Renal pelvis (tissue), 12 donors: ENCODE measurements at places on chromosomes 5 and 9. TPM values are rescaled to one million over a fixed set of nuclear protein-coding genes. Genes with fewer than 3 reads are reported as not detected.
A peak's percentile ranks its signal among the peaks of the same experiment; 100 is the strongest.

DNA sequence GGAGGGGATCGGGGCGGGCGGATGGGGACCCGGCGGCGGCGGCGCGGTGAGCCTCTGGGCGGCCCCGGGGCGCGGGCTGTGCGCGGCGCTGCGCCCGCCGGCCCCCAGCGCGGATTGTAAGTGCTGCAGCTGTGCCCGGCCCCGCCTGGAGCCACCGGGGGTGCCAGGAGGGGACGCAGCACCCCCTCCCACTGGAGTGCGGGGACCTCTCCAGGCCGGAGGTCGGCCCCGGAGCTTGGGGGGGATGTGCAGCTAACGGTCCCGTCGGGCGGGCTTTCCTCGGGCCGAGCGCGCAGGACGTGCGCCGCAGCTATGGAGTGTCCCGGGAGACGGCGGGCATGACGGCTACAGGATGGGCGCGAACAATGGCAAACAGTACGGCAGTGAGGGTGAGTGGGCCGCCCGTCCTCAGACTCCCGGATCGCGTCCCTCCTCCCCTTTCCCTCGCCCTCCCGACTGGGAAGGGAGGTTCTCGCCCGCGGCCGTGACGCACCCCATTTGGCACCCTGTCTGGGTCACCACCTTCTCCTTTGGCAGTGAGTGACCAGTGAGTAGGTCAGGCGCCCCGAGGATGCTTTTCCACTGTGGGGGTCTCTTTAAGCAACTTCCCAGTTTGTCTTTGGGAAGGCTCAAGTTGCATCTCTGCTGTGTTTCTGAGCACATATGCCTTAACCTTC lies 483 bp downstream of the FBXL7 start:
- DNase-seq, result peak; percentile 30

- DNase-seq, result no peak
Observed at GRCh38 chr5:157665467-157666070, 5.8 kb upstream of the C5orf52 start.

DNA sequence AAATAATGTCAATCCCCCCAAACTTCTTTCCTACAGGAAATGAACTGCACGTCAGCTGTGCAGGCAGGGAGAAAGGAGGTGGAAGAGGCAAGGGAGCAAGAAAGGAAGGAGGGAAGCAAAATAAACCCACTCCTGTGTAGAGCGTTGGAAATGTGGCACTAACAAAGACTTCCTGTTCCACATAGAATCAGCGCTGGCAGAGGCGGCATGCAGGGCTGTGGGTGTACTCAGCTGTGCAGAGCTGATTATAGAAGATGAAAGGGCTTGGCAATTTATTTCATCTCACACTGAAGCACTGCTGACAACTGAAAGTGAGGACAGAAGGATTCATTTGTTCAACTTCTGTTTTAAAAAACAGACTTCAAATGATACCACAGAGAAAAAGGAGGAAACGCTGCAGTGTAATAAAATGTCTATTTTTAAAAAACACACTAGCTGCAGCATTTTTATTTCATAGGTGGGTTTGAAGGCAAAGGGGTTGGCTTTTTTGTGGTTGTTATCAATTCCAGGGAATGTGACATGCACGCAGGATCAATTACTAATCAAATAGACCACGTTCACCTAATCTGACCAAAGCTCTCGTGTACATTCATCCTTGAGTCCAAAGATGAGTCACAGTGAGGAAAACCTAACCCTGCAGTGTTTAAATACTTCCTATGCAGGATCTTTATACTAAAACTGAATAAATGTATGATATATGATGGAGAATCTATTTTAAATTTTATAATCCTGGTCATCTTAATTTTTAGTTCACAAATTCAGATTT lies 583.5 kb downstream of the ZNF608 start:
- no peak for DNase-seq

The PRPF4 gene
- 40.3 TPM for polyA plus RNA-seq

DNA sequence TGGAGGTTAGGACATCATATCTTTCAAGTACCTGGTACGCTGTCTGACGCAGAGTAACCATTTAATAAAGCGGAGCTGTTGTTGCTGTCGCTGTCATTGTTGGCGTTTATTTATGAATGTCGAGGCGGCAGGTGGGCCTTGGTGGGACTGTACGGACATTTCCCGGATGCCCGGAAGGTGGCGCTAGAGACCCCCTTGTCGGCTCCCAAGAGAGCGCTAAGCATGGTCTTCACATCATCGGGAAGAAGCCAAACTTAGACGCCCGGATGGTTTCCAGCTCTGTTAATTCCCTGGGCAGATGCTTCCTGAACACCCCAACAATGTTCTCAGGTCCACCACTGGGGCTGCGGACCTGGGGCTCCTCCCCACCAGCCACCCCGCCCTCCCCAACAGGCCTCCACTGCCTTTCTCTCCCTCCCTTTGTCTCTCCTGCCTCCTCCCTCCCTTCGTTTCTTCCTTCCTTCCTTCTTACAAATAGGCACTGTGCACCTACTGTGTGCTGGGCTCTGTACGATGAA lies 54.1 kb downstream of the DUSP1 start:
- DNase-seq, result peak; percentile 81

The SWI5 gene
- 35.0 TPM for polyA plus RNA-seq

The IL31RA gene
- polyA plus RNA-seq, result 0.07 TPM

GRCh38 chr9:18245911-18246310 lies 228.0 kb upstream of the ADAMTSL1 start:
- DNase-seq, result no peak

GRCh38 chr5:41065691-41066335 lies 5.3 kb downstream of the MROH2B start:
- DNase-seq, result no peak

DNA sequence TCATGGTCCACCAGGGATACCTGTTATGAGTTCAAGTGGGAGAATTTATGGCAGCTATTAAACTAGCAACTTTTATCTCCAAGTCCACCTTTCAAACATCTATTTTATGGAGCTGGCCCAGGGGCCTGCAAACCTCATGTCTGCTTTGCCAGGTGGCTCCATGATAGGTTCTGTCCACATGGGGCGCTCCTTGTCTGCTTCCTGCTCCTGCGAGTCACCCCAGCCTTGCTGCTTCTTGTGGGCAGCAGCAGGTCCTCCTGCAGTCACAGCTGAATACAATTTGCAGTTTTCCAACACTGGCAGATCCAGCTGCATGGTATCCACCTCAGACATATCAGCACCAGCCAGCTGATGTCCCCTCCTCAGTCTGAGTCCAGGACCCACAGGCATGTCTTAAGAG lies 39.6 kb upstream of the FRRS1L start:
- DNase-seq, result no peak

GRCh38 chr9:90578126-90578815 lies 64.4 kb downstream of the DIRAS2 start:
- no peak for DNase-seq

GRCh38 chr9:83367326-83367725 lies 170.9 kb downstream of the FRMD3 start:
- no peak for DNase-seq

DNA sequence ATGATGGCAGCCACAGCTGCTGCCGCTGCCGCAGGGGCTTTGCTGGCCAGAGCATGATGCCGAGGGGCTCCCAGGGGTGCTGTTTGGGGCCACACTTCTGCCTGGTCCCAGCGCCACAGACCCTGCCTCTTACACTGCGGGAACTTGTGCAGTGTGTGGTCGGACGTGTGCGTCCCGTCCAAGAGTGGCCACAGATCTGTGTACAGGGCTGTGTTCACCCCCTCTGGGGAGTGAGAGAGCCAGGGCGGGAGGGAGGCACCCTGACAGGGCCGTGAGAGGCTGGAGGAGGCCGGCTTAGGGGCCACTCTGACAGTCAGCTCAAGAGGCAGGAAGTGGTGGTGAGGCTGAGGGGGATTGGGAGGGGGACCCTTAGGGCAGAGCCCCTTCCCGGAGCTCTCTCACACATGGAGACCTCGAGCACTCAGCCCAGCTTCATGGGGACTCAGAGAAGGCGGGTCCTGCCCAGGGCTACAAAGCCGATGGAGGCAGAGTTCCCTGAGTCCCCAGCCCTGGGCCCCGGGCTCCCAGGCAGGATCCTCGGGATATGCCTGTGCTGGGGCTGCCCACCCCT lies 13.1 kb upstream of the CARD19 start:
- DNase-seq, result no peak

GRCh38 chr5:65695896-65696295 lies 26.0 kb downstream of the SGTB start:
- no peak for DNase-seq

- DNase-seq, result no peak
Observed at GRCh38 chr5:53368516-53368915, 111.9 kb upstream of the FST start.

- no peak for DNase-seq
Observed at GRCh38 chr9:29285818-29286217, 1712.5 kb upstream of the C9orf72 start.

The TMEM171 gene
- 7.2 TPM for polyA plus RNA-seq

DNA sequence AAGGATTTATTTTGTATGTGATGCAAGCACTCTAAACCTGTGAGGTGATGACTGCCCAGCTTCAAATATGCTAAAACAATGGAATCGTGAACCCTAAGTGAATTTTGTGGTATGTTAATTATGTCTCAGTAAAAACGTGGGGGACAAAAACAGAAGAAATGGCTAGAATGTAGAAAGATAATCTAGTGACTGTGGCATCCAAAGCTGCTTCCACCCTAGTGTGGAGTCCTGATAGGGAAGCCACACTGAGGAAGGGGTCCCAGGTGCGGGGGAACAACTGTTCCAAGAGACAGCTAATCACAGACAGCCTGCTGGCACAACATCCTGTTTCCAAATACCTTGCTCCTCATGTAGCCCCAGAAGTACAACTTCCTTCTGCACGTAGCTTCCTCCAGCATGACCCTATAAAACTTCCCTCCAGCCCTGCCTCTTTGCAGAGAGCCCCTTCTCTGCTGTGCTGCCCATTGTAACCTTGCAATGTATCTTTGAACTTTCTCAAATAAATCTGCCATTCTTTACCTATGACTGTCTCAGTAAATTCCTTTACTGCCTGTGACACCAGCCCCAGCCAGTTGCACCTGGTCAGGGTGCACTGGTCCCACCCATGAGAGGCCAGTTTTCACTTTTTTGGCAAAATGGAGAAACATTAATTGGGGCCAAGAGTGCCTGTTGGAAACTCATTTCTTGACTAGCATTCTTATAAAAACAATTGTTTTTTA lies 4.9 kb downstream of the GMCL2 start:
- no peak for DNase-seq

- DNase-seq, result no peak
Observed at GRCh38 chr5:116632890-116633289, 58.3 kb upstream of the SEMA6A start.

DNA sequence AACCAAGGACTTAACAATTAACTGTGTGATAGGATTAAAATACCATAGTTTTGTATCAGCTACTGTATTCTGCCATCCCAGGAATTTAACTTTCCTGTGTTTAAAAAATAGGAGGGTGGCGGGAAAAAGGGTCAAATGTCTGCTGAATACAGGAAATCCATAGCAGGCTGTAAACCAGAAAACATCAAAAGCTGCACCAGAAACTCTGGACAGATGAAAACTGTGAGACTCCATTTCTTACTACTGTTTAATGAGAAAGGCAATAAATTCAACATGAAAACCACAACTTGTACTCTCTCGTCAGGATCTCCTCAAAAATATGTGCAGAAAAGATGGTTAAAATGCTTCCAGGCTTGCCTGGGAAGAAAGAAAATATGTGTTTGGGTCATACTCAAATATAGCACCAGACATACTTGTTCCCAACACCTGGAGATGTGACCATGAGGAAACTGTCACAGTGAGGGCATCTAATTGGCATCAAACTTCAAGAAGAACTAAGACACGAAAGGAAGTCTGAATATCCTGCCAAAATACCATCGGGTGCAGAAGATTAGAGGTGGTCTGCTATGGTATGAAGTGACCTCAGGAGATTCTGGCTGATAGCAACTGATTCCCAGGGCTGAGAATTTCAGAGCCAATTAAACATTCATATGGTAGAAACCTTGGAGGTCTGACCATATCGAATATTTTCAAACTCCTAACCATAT lies 164.7 kb upstream of the TARS1 start:
- DNase-seq, result no peak

GRCh38 chr9:123933440-123934212 lies 3.7 kb upstream of the DENND1A start:
- no peak for DNase-seq

DNA sequence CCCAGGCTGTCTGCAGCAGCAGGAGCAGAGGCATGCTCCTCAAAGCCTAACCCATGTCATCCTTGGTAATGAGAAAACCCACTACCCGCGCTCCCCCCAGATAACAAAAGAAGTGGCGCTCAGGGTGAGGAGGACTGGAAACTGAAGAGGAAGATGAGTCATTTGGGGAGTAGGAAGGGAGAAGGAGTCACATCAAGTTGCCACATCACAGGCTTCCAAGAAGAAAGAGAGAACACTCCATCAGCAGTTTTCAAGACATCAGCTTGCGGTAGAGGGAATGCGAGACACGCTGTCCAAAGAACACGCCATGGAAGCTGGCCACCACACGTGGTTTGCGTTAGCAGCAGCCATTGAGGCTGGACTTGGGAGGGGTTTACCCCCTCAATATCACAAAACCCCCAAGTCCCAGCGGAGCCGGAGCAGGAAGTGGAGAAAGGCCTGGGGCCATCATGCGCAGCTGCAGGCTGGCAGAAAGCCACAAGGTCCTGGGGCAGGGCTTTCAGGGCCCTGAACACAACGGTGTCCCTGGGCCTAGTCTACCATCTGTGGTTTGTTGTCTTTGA lies 41.5 kb downstream of the SH3PXD2B start:
- no peak for DNase-seq

- no peak for DNase-seq
Observed at GRCh38 chr5:94830520-94830919, 212.1 kb downstream of the SLF1 start.

DNA sequence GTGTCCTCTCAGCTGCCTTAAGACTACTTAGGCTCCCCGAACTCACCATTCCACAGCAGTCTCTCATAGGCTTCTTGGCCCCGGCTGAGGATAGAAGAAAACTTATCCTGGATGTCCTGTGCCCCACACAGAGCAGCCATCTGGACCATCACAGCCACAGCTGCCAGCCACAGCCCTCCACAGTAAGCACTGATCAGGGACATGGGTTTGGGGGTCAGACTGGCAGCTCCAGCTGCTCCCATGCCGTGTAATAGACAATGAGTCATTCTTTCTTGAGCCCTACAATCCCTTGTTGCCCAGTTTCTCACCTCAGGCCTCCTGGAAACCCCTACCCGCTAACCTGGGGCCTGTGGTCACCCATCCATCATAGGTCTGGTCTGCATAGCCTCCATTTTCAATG lies 5.7 kb downstream of the CREB3 start:
- DNase-seq, result no peak

The KIF12 gene
- polyA plus RNA-seq, result 191 TPM

- no peak for DNase-seq
Observed at GRCh38 chr9:22047596-22047995, 38.5 kb upstream of the CDKN2B start.

GRCh38 chr9:121865060-121865459 lies 213.6 kb downstream of the DAB2IP start:
- DNase-seq, result no peak

GRCh38 chr5:93497096-93497495 lies 83.9 kb downstream of the NR2F1-AS1 start:
- no peak for DNase-seq

DNA sequence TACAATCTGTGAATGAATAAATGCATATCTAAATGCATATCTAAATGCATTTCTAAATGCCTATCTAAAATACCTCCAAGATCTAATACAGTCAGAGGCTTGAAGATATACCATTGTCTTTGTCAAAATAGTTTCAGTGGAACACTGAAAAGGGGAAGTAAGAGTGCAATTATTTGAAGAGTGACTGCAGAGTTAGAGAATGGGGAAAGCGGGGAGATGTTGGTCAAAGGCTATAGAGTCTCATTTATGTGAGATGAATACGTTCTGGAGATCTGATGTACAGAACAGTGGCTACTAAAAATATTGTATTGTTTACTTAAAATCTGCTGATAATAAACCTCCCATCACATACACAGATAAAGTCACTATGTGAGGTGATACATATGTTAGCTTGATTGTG lies 1126.2 kb upstream of the CDH9 start:
- DNase-seq, result no peak

GRCh38 chr9:96420468-96421219 lies 2.5 kb upstream of the ZNF367 start:
- DNase-seq, result peak; percentile 73
